ENCODE measurements at places on chromosomes 16 and 17.

DNA sequence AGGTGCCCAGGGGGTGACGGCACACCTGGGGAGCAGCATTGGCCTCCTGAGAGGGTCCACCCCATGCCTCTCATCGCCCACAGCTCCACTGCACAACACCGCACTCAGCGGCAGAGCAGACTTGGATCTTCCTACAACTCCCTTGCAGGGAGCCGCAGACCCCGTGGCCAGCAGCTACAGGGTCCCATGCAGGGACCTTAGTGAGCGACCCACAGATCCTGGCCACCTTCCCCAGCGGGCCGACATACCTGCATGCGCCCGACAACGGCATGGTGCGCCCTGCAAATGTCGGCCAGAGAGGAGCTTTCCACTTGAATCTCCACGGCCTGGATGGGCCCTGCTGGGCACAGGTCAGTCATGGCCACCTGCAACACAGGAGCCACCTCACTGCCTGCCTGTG, 8.4 kb downstream of the FAAP100 start:
- DNase-seq = no peak

GRCh38 chr16:85908889-85909589, 10.1 kb downstream of the IRF8 start:
- no peak for DNase-seq

- no peak for DNase-seq
Observed at GRCh38 chr16:21302454-21302853, 24.4 kb upstream of the CRYM start.

- DNase-seq = no peak
Observed at GRCh38 chr17:44773140-44773539, 14.4 kb downstream of the ADAM11 start.

DNA sequence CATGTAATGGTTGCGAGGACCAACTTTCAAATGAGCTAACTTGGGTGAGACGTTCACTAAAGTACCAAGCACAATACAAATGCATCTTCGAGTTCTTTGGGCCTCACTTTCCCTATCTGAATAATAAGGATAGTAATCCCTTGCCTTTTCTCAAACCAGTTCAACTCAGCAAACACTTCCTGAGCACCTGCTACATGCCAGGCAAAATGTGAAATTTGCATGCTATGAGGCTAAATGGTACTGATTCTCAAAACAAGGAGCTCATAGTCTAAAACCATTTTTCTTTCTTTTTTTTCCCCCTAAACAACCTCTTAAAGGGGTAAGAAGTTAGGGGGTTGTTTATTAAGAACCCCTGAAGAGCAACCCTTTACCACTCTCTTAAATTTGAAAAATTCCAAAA, 101.4 kb upstream of the HLF start:
- DNase-seq = no peak

GRCh38 chr16:28923652-28924398, 1.2 kb downstream of the RABEP2 start:
- no peak for DNase-seq

- DNase-seq = no peak
Observed at GRCh38 chr17:58280480-58281217, at the start of gene MPO. TSS of gene MPO (minus strand) at chr17:58280935. CDS start at chr17:58280758, 177 bp downstream.

DNA sequence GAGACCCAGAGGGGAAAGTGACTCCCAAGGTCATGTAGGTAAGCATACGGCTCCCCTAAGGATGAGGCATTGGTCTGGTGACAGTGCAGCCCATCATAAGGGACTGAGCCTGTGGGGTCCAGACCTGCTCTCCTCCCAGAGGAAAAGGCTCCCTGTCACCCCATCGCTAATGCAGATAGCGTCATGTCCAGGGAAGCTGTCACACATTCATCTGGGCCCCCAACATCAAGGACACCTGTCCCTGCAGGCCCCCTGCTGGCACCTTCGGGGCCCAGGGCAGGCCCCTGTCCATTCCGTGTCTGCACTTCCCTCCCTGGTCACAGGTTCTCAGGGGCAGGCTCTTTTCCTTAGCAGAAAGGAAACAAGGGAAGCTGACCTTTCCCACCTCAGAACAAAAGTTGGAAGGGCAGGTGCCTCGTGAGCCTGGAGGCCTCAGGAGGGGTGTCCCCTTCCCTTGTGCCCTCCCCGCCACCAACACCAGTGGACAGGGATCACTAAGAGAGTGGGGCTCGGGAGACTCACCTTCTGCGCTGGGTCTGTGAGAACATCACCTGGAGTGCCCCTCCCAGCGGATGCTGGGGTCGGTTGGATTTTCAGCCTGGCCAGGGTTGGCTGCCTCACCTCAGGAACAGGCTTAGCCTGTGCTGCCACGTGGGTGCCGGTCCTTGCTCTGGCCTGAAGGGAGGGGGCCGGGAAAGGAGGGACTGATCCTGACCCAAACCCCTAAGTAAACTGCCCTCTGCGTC, 17.3 kb upstream of the LASP1NB start:
- DNase-seq = no peak

DNA sequence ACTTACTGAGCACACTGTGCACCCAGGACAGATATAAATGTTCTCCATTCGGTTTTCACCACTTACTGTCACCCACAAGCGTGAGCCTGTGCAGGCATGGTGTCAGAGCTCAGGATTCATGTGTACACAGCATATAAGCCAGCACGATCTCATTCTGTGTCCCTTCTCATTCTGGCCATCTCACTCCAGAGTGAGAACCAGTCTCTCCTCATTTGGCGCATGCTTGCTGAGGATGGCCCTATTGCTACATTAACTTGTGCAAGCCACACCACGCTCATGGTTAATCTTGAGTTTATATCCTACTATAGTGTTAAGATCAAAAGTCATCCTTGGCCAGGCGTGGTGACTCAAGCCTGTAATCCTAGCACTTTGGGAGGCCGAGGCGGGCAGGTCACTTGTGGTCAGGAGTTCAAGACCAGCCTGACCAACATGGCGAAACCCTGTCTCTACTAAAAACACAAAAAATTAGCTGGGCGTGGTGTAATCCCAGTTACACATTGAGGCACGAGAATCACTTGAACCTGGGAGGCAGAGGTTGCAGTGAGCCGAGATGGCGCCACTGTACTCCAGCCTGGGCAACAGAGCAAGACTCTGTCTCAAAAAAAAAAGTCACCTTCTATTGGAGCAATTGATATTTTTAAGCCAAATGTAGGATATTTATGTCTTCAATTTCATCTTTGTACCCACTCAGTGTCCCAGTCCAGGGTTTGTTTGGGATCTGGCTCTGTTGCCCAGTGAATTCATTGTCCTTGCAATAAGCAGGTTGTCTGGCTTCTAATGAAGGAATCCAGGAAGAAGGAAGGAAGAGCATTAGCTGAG, 20.9 kb downstream of the SOCS1 start:
- no peak for DNase-seq

GRCh38 chr17:9108146-9108545, 86.8 kb downstream of the NTN1 start:
- DNase-seq = no peak

- DNase-seq = peak; percentile 67
Observed at GRCh38 chr17:58513965-58514769, at the start of gene MTMR4. TSS of gene MTMR4 (minus strand) at chr17:58514638. CDS start at chr17:58514407, 231 bp downstream.

- DNase-seq = peak; percentile 72
Observed at GRCh38 chr16:78770353-78771091, 671.1 kb downstream of the WWOX start.

- DNase-seq = no peak
Observed at GRCh38 chr16:17885659-17886207, 415.0 kb upstream of the XYLT1 start.

- DNase-seq = no peak
Observed at GRCh38 chr17:79073706-79074088, 927 bp upstream of the ENGASE start.

DNA sequence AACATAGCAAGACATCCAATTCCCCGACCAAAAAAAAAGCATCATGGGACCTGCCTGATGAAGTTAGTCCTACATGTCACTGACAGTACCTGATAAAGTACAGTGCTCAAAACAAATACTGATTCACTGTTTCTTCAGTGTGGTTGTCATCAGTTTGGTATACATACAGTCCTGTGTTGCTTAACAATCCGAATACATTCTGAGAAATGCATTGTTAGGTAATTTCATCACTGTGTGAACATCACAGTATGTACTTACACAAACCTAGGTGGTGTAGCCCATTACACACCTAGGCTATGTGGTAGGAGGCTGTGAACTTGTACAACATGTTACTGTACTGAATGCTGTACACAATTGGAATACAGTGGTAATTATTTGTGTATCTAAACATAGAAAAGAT, 19.0 kb upstream of the FA2H start:
- DNase-seq = no peak

DNA sequence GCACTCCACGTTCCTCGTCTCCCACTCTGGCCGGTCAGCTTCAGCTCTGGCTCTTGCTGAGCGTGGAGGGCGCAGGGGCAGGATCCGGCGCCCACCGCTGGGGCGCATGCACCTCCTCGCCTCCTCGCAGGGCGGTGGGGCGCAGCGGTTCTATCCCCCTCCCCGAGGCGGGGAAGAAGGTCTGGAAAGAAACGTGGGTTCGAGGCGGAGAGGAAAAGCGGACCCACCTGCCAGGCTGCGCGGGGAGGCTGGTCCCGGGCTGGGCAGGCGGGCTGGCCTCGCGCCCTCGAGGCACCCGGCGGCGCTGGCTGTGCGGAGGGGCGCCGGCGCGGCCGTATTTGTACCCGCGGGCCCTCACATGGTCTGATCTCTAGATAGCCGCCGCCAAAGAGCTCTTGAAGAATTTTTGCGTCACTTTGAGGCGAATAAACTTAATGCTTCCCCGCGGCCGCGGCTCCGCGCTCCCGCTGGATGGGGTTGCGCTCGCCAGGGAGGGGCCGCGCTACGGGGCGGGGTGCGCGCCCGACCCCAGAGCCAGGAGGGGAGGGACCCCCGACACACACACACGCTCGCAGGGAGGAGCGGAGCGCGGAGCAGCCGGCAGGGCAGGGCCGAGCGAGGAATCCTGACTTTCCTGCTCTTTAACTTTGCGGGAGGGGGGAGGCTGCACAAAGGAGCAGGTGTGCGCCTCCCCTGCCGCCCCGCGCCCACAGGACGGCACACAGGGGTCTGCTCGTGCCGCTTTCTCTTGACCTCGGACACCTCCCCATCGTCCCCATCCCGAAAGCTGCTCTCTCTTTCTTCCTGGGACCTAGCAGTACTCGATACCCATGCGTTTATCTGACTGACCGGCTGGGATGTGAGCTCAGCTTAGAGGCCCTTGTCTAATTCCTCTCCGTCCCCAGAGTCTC, at the start of gene SLC6A4:
SLC6A4 (minus strand) TSS at position 312 of the 911 bp plus-strand sequence. CDS start 13,739 bp downstream, outside the sequence.
- DNase-seq = no peak

- DNase-seq = no peak
Observed at GRCh38 chr16:49494474-49494873, 120.9 kb downstream of the C16orf78 start.

GRCh38 chr17:13502263-13502662, 99.5 kb downstream of the HS3ST3A1 start:
- no peak for DNase-seq

GRCh38 chr17:34683390-34683789, 104.0 kb downstream of the TMEM132E start:
- no peak for DNase-seq

GRCh38 chr17:3817851-3818605, 17.0 kb upstream of the ITGAE start:
- no peak for DNase-seq

DNA sequence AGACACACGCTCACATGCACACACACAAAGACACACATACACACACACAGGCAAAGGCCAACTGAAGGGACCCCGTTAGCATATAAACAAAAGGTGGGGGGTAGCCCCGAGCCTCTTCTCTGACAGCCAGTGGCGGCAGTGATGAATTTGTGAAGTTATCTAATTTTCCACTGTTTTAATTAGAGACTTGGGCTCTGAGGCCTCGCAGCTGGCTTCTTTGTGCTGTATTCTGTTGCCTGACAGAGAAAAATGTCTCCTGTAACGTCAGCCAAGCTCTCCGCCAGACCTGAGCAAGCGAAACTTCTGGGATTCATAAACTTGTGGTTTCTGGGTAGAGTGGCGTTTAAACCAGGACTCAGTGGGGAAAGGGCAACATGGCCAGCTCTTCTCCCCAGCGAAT, 113.9 kb upstream of the FOXF1 start:
- DNase-seq = no peak
